ENCODE measurements at places on chromosomes 11 and 22.
A peak's percentile ranks its signal among the peaks of the same experiment; 100 is the strongest.

DNA sequence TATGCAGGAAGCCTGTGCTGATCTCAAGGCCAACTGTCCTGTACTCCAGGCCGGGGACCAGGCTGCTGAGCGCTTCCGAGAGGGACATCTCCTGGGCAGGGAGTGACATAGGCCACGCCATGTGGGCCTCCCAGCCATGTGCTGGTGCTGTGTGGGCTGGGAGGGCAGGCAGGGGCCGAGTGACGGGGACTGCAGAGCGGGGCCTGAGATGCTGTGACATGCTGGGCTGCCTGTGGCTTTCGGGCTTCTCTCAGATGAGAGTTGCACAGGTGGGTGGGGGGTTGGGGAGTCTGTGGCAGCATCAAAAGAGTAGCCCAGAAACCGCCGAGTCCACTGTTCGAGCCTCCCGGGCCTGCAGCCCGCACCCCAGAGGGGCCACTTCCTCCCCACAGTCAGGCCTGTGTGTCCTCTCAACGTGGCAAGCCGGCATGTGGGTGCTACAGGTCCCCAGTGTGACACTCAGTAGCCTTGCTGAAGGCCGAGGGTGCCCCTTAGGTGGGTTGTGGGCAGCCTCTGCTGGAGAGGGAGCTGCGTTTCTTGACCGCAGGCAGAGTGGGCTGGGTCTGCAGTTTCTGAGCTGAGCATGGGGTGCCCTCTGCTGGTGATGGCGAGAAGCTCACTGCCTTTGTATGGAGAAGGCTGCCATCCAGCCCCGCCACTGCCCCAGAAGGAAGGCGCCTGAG is 101.2 kb downstream of the BCR start:
- peak; percentile 77 for DNase-seq

- DNase-seq = no peak
These were observed 125.8 kb downstream of the DDX10 start for GRCh38 chr11:108790501-108791299.

- DNase-seq = no peak
These were observed 231.3 kb upstream of the B3GAT1 start for GRCh38 chr11:134643115-134644012.

DNA sequence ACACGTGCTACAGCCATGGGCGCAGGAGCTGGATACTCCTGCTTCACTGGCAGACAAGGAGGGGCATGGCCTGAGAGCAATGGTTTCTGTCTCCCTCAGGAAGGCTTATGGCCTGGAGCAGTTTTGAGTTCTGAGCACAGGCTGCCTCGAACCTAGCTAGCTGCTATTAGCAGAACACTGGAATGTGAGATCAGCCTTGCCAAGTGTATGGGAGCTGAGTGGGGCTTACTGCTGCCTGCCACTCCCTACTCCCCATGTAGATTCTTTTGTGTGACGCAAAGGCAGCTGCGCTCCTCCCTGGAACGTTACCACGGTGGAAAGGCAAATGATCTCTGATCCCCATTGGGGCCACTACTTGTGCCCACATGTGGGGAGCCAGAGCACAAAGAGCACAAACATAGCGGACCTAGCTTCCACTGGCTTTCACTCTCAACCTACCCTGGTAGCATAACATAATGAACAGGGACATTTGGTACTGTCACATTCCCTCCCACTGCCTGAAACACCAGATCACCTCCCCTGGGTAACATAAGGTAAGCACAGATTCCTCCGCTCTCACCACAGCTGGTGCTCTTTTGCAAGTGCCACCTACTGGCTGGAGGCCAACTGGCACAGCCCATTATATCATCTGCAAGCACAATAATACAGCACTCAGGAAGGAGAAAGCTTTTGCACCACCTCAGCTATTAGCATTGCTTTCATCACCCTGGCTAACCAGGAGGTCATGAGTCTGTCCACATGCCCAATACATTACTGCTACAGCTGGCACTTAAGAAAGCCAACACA is 84.6 kb upstream of the GUCY1A2 start:
- DNase-seq = no peak

DNA sequence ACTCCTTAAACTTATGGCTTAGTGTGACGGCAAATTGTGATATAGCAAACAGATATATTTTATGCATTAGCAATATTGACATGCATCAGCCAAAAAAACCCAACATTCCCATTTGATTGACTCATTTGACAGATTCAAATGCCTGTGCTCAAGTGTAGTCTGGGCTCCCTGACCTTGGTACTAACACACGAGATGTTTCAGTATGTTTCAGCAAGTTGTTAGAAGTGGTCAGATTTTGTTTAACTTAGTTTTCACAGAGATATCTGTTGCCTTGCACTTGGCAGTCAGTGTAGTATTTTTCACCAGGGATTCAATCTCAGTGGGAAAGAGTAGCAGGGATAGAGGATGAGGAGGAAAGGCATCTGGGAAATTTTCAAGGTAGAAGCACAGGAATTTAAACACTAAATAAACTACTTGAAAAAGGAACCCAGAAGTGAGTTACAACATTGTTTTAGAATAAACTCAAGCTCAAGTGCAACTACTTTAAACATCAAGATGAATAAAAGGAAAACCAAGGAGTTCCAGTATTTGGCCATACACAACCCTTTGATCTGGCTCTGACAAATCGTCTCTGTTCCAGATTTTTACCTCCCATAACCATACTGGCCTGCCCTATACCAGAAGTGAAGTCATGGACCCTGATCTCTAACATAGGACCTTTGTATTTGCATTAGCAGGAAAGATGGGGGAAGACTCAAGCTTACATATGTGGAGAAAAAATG is 56.5 kb upstream of the BLID start:
- no peak for DNase-seq

DNA sequence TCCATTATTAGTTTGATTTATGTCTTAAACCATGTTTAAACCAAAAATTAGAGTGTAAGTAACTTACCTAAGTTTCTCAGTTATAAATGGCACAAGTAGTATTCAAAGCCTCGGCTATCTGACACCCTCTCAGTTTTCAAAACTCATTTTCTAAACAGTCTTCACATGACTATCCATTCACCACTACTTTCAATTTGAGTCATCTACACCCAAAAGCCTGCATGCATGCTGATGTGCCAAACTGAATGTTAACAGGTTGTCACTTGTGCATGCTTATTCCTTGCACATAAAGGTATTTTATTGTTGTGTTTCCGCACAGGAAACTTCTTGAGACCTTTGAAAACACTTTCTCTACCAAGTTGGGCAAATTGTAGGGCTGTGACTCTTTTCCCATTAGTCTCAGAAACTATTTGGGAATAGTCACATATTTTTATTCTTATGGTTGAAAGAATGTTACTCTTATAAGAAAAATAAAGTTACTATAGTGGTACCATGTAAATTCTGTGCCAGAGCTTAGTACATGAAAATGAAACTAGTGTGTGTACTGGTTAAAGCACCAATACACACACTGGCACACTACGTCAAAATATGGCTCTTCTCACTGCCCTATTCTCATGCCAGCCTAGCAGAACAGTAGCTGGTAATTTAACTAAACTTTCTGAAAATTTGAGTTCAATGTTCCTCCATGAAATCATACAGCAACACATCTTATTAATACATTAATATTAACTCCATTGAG is 2.2 kb upstream of the OR51E2 start:
- DNase-seq = no peak

GRCh38 chr11:70498976-70499801 is 100.9 kb downstream of the CTTN start:
- no peak for DNase-seq

- DNase-seq = no peak
These were observed 131.8 kb upstream of the PARVA start for GRCh38 chr11:12245549-12246016.

GRCh38 chr11:2406878-2407410 is 6.4 kb downstream of the TSSC4 start:
- DNase-seq = no peak

GRCh38 chr11:66851698-66852465 is 5.0 kb upstream of the LRFN4 start:
- DNase-seq = no peak

DNA sequence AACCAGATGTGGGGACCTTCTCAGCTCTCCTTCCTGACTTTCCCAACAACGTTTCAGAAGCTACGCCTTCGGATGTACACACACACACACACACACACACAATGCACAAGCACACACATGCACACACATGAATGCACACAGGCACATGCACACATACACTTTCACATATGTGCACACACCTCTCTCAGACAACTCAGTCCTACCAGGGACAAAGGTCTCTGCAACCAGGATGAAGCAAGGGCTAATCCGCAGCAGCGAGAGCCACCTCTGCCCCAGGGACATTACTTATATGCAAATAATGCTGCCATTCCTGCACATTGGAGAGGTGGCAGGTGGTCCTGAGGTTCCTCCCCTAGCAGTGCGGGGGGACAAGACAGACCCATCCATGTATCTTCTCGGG is 27.4 kb upstream of the LINC01488 start:
- no peak for DNase-seq

- no peak for DNase-seq
These were observed 22.3 kb upstream of the NUP160 start for GRCh38 chr11:47870404-47870803.

DNA sequence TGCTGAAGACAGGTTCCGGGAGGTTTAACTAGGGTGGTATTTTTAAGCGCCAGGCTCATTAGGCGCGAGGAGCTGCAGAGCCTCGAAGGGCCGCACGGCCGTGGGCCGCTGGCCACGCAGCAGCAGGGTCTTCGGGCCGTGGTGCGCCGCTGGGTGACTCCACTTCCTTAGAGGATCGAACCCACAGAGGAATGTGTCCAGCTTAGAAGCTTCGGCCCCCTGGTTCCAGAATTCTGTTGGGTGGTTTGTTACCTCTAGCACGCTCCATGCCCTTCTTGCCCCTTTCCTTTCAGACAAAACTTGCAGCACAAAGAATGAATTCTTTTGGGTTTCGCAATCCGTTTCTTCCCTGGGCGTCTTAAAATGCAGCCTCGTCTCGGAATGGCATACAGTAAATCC is 773 bp upstream of the PATL1 start:
- DNase-seq = no peak

- no peak for DNase-seq
These were observed 142.6 kb downstream of the BRD1 start for GRCh38 chr22:49685116-49685515.

GRCh38 chr22:33519071-33519973 is 401.0 kb downstream of the LARGE1 start:
- DNase-seq = no peak

GRCh38 chr11:86460461-86461385 is 86.0 kb downstream of the CCDC81 start:
- DNase-seq = no peak

DNA sequence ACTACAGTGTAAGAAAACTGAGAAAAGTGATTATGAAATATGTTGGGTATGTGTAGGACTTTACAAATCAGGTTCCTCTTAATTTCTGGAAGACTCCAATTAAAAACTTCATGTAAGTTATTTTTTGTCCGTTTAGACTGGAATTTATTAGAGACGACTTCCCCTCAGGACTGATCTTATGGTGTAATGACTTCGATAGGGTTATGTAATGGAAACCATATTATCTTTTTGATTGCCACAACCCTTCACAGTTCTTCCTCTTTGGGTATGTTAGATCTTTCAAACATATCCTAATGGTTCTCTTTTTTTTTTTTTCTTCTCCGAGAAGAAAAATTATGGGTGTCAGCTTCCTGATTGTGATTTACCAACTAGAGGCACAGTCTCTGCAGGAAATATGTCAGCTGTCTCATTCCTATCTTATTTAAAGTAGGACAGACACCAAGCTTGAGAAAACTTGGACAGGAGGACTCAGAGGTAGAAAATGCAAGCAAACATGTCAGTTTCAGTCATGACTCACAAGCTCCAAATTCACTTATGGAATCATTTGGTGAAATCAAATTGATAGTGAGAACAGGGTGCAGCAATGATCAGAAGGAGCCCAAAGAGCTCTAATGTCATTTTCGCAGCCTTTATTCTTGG is 11.1 kb upstream of the LDLRAD3 start:
- DNase-seq = no peak

DNA sequence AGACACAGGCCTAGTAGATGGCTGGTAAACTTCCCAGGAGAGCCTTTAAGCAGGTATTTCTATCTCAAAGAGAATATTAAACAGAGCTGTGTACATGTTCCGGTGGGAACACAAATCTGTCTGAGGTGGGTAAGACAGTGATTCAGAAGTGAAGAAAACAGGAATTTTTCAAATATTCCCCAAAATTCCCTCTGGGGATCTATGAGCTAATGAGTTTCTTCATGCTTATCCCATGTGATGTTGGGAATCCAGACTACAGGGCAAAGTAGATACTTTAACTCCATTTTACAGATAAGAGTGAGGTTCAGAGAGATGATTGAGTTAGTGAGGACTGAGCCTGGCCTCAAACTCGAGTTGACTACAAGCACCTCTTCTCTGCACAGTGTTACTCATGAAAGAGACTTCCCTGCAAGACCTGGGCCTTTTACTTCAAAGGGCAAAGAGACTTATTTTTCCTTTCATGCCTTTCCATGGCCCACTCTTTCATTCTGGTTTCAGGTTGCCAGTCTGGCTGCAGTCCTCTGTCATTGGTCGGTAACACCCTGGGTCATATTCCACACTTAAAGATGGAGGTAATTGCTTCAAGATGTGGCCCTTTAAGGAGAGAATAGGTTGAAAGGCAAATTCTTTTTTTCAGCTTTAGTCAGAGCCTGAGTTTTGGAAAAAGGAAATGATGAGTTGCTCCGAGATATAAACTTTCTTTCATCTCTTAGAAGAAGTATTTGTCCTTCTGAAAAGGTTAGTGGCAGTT is 70.1 kb downstream of the CYB5R2 start:
- DNase-seq = no peak

DNA sequence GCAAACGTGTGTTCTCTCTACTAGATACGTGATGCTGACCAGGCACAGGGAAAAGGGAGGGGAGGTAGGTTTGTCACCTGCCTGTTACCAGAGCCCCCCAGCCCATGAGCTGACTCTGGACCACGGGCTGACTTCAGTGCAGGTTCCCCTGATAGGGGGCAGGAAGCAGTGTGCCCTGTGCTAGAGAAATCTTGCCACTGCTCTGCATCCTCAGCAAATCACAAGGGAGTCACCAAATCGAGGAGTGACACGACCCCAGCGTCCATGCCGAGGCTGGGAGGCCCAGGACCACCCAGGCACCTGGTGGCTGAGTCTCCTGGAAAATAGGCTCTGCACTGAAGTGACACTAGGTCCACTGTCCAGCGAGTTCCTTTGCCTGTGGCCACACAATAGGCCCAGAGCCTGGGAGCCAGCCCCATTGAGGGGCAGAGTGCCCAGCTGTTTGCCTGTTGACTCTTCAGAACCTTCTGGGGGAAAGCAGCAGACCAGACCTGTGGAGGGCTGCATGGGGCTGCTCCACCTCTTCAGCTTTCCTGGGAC is 99.3 kb downstream of the CTTN start:
- DNase-seq = no peak

DNA sequence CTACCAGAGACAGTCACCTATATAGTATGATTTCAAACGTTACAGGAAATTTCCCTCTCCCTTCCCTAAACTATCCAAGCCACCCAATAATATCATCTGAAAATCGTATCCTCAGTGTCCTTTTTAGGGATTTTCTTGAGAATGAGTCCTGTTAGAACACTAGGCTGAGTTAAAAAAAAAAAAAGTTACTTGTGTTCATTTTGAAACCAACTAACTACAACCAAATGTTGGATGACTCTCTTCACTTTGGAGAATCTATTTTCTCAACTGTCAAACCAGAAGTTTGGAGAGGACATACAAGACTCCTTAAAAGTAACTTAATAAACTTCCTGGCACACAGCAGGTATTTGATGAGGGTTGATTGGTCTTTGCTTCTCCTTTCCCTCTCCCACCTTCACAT is 183.2 kb upstream of the SESN3 start:
- DNase-seq = no peak

GRCh38 chr11:10348650-10349280 is 43.9 kb downstream of the ADM start:
- no peak for DNase-seq
